ENCODE measurements at places on chromosomes 12 and 14. TPM values are rescaled to one million over a fixed set of nuclear protein-coding genes. Genes with fewer than 3 reads are reported as not detected.

The PTPRO gene
- 0.91 TPM for polyA plus RNA-seq

- no peak for DNase-seq
These were observed 56.7 kb downstream of the LRRIQ1 start for GRCh38 chr12:85092814-85093370.

DNA sequence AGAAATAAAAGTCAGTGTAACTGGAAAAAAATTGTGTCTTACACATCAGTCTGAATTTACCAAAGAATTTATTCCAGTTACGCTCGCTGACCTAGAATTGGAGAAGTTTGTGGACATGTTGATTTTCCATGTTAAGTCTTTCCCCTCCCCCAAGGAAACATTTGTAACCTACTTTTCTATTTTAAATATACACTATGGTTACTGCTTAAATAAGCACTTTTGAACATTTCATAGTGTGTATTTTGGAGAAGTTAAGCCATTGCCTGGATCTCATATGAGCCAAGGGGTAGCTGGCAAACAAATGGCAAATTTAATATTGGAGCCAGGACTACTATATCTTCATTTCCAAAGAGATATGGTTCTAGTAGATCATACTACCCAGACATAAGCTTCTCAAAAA lies 42.9 kb upstream of the NT5DC3 start:
- no peak for DNase-seq

DNA sequence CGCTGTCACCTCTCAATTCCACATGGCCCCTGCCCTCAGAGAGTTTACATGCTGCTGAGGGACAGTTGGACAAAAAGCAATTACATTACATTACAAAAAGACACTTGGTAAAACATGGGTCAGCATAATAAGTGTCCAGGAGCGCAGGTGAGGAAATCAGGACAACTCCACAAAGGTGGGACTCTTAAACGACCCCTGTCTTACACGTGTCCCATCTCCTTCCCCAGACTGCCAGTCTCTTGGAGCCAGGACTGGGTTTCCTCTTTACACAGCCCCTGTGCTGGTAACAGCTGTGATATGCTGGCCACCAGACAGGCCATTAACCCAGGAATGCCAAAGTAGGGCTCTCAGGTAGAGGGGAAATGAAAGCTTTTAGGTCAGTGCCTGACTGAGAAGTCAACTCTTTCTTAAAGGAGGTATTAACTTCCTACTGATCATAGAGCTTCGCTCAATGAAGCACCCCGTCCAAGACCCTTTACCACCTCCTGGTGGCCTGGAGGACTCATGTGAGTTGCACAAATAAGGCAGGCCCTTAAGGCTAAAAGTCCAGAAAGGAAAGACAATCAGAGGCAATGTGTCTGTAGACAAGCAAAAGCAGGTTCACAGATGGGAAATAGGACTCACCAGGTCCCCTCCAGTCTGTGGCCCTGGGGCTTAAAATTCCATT lies 55.5 kb downstream of the ANO2 start:
- DNase-seq, result no peak

GRCh38 chr14:105484069-105484996 lies 2.4 kb upstream of the CRIP1 start:
- DNase-seq, result no peak

All from right lung (tissue), 10 donors.